ENCODE measurements at places on chromosomes 12 and 14.

DNA sequence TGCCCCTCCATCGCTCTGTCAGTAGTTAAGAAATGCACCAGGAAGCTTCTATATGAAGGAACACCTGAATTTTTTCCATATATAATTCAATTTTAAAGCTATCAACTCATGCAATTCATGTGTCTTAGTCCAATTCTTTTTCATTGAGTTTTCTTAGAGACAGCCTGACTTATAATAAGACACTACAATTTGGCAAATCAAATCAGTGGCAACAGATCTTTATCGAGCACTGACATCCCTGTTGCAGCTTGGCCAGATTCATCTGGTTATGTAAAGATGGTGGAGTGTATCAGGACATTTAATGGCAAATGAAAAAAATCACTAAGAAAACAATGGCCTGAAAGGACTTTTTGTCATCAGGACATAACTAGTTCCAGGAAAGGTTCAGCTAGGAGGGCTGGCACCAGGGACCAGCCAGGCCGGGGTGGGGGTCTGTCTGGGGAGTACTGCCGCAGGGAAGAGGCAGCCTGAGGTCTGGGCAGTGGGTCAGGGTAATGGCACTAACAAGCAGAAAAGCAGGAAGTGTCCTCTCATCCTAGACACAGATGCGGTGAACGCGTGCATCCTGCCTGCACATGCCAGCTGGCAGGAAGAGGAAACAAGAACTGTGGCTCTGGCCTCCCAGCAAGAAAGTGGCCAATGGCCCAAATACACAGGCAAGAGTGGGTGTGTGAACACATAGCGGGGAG, 100.5 kb upstream of the LMNTD1 start:
- no peak for DNase-seq

DNA sequence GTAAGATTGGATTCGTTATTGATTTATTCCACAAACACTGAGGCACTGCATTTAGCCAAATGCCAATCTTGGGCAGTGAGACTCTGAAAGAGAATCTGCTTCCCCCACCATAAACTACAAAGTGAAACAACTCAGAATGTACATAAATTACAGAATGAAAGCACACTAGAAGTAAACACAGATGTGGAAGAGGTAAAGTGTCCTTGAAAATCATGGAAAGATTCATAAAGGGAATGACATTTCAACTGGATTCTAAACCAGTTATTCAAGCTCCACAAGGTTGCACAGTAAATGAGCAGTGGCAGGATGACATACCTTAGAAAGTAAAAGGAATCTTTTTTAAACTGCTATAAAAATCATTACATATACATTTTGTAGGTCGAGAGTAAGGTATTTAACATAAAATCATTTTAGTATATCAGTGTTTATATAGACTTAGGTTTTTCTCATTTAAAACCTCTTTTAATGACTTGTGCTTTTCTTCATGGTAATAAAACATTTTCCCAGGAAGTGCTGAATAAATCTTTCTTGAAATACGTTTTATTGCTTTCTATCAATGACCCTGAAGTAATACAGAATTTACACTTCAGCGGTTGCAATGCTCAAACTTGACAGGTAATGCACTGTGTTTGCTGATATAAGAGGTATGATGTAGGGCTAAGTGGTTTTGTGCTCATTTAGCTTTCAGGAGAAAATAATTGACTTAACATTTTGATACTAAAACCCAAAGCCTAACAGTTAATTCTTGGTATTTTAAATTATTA, 270.6 kb downstream of the NAV3 start:
- DNase-seq: no peak

DNA sequence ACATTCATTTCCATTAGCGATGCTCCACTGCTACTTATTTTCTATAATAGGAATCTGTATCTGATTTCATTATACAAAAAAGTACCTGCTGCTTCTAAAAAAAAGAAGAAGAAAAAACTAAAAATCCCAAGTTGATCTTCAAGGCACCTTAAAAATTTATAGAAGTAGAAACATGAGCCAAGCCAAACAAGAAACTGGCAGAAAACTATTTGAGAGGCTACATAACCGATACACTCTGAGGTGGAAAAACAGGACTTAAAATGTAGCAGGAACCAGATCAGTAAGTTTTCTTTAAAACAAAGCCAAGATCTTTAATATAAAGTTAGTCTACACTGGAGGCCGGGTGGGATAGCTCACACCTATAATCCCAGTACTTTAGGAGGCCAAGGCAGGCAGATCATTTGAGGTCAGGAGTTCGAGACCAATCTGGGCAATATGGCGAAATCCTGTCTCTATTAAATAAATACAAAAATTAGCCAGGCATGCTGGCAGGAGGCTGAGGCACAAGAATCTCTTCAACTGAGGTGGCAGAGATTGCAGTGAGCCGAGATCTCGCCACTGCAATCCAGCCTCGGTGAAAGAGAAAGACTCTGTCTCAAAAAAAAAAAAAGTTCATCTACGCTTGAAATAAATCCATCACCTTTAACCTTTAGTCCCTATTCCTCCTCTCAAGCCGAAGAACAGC, 278.6 kb downstream of the MED13L start:
- no peak for DNase-seq

- DNase-seq: no peak
These were observed 200.6 kb downstream of the ANO4 start for GRCh38 chr12:100995201-100995600.

DNA sequence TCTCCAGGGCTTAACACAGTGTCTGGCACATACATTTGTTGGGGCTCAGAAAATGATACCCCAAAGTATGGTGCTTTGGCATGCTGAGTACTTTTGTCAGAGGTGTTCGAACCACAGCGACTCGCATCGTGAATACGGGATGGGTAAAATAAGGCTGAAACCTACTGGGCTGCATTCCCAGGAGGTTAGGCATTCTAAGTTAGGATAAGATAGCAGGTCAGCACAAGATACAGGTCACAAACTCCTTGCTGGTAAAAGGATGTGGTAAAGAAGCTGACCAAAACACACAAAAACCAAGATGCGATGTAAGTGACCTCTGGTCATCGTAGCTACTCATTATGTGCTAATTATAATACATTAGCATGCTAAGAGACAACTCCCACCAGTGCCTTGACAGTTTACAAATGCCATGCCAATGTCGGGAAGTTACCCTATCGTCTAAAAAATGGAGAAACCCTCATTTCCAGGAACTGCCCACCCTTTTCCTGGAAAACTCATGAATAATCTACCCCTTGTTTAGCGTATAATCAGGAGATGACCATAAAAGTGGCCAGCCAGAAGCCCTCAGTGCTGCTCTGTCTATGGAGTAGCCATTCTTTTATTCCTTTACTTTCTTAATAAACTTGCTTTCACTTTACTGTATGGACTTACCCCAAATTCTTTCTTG, 3.3 kb upstream of the AEBP2 start:
- DNase-seq: no peak

- DNase-seq: no peak
These were observed 14.1 kb downstream of the ACACB start for GRCh38 chr12:109130297-109131153.

GRCh38 chr12:53006810-53007309, 604 bp downstream of the EIF4B start:
- peak; percentile 72 for DNase-seq

DNA sequence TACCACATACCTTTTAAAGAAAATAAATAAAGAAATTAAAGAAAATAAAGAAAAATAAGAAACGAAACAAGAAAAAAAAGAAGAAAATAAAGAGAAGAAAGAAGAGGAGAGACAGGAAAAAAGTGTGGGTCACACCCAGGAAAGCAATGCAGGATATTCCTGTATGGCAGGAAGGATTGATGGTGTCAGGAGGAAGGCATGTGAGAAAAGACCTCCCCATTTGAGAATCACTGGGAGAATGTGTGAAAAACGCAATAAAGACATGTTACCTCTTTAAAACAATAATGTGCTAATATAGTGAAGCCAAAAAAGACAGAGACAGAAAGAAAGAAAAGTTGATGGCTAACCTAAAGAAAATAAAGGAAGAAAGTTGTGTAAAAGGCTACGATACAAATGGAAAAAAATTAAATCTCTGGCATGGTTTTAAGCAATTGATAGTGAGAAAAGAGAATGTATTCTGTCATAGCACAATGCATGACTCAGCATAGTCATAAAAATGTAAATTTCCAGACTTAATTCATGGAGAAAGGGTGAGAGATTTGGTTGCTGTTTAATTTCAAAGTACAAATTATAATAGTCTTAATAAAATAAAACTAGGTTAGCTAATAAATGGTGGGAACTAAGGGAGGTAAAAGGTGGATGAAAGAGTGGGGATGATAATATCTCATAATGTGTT, 24.3 kb upstream of the FOXG1 start:
- DNase-seq: no peak

GRCh38 chr14:91021115-91021514, 39.3 kb downstream of the RPS6KA5 start:
- DNase-seq: no peak

DNA sequence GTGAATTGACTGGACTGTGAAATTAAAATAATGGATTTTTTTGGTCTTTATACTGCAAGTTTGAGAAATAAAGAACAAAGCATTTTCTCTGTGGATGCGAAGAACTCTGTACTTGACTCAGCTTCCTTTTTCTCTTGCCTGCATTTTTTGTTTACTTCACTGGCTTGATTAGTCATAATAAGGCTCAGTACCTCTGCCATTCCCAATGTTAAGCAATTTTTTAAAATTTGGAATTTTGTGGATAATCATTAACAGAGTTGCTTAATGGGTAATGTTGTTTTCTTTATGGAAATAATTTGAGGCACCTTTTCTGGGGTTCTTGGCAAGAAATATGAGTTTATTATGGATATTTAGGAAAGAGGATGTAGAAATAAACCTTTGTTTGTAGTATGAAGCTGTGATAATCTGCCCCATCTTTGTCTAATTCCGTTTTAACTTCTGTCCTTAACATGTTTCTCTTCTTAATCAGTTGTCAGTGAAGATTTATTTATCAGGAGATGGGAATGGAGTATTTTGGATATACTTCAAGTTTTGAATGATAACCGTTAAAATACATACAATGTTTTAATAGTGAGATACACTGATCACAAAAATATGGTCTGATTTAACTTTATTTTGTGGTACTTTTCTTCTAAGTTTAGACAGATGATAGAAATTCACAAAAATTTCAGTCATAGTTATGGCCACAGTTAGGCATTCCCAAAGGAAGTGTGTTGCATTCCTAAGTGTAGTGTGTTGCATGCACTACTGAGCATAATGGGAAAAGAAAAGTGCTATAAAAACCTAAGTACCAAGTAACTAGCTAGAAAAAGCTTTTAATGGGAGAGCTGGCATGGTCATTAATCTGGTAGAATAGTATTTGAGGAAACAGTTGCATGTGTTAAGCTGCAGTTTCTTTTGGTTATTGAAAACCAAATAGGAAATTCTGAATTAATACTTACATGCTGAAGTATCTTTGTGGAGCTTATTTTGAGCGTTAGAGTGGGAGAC, 27.7 kb downstream of the WNK1 start:
- no peak for DNase-seq

- DNase-seq: no peak
These were observed 11.3 kb upstream of the SMCO3 start for GRCh38 chr12:14825256-14825655.

GRCh38 chr14:104429291-104429861, 150.2 kb upstream of the C14orf180 start:
- DNase-seq: no peak

DNA sequence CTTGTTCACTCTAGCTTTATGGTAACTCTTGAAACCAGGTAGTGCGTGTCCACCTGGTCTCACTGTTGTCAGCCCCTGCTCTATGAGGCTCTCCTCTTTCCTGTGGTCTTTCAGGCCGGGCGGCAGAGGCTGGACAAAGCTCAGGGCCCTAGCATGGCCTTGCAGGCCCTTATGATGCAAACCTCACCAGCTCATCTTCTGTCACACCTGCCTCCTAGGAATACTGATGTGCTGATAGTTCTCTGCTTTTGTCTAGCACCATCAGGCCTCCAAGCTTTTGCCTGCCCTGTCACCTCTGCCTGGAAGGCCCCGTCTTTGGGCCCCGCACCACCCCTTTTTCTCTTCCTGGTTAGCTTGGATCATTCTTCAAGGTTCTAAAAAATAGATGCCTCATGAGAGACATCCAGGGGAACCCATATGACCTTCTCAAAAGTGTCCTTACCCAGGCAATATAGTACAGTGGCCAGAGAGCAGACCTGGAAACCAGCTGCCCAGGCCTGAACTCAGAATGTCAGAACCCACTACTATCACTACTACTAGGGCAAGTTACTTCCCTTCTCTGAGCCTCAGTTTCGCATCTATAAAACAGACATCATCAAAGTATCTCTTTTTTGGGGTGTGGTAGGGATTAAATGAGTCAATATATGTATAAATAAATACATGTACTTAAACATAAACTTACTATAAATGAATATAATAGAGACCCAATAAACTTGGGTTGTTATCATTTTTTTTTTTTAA, 91.7 kb downstream of the ZFP36L1 start:
- DNase-seq: no peak

DNA sequence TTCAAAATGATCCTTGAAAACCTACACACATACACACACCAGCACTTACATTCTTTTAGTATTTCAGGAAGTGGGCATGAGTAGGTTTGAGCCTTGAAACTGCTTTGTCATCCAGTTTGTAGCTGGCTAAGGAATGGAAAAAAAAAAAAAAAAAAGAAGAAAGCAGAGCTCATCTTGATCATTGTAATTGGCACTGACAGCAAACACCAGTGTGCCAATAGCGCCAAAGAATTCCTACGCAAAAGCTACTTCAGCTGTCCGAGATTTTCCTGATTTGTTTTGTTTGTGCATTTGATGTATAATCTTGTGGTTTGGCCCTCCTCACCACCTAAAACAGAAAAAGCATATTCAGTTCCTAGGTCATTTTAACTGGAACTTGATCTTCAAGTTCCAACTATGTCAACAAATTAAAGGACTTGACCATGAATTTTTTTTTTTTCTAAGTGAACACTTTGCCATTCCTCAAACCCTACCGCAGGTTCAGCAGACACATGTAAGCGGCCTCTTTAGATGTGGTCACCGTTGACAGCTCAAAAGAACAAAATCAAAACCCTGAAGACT, 57.3 kb downstream of the FLRT2 start:
- no peak for DNase-seq

GRCh38 chr12:52582971-52583456, 9.4 kb upstream of the KRT74 start:
- DNase-seq: no peak

- DNase-seq: no peak
These were observed 185.9 kb downstream of the TTC7B start for GRCh38 chr14:90630171-90630806.

- peak; percentile 88 for DNase-seq
These were observed 132.2 kb upstream of the NUDT4 start for GRCh38 chr12:93245543-93245942.

- no peak for DNase-seq
These were observed 51.8 kb upstream of the PRICKLE1 start for GRCh38 chr12:42641221-42641885.

GRCh38 chr14:96482986-96483385, 19.2 kb upstream of the PAPOLA start:
- no peak for DNase-seq

GRCh38 chr12:11581179-11581755, 68.2 kb upstream of the ETV6 start:
- peak; percentile 65 for DNase-seq

All from thymus (tissue), 14 donors.